ENCODE measurements at places on chromosomes 2 and 18.

DNA sequence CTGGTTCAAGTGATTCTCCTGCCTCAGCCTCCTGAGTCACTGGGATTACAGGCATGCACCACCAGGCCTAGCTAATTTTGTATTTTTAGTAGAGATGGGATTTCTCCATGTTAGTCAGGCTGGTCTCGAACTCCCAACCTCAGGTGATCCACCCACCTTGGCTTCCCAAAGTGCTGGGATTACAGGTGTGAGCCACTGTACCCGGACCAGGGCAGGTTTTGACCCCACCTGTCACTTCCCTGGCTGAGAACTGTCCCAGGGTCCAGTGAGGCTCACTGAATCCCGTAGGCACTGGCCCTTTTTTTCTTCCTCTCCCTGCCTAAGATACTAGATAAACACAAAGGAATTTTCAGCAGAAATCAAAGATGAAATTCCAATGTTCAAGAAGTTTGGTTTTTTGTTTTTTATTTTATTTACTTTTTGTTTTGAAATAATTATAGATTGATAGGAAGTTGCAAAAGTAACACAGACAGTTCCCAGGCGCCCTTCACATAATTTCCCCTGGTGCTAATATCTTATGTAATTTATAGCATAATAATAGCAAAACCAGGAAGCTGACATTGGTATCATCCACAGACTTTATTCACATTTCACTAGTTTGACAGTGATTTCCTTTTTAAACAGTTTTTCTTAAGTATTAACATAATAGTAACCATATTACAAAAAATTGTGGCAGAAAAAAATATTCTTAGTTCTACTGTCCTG, 52.4 kb upstream of the B3GNT7 start:
- DNase-seq, result no peak

- DNase-seq, result no peak
Observed at GRCh38 chr18:76894566-76895346, 72.4 kb downstream of the ZNF236 start.

- no peak for DNase-seq
Observed at GRCh38 chr2:23803965-23804542, 122.9 kb downstream of the ATAD2B start.

DNA sequence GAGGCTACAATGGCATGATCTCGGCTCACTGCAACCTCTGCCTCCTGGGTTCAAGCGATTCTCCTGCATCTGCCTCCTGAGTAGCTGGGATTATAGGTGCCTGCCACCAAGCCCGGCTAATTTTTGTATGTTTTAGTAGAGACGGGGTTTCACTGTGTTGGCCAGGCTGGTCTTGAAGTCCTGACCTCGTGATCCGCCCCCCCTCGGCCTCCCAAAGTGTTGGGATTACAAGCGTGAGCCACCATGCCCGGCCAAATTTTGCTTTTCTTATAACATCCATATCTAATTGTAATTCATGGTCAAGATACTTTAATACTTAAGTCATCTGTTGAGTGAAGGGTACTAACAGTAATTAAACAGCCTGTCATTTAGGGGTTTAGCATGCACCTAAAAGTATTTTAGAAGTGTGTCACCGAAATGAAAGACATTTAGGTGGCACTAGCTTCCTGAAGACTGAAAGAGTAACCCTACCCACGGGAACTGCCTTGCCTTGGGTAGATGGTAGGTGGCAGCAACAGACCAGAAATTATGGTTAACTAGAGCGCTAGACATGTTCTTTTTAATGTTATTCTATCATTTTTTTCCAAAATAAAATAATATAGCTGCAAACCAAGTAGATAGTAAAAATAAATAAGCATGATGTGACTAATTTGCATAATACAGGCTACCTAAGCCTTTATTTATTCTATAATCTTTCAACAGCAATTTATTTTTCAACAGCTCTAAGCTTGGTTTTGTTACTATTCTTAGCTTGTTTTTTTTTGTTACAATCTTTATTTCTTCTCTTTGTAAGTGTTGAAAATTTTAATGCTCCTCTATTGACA, 8.6 kb upstream of the ACYP2 start:
- DNase-seq, result no peak

GRCh38 chr2:131105950-131106801, 1.0 kb downstream of the PLEKHB2 start:
- no peak for DNase-seq
